DMS 273 treated with DMSO at 0.1 percent for 48 hours (cell line): ENCODE measurements at places on chromosomes 7 and 10.

GRCh38 chr7:108382932-108383331 is 73.3 kb downstream of the NRCAM start:
- DNase-seq: no peak

DNA sequence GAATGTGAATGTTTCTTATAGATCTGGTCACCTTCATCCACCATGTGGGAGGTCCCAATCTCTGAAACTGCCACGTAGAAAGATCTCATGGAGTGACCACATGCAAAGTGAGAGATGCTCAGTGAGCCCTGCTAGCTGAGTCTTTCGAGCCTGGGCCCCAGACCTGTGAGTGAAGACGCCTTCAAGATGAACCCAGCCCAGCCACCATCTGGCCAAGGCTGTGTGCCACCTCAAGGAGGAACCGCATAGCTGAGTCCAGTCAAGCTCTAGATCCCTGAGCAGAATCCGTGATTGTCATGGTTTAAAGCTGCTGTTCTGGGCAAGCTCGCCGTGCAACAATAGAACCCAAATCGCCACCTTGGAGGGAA is 20.2 kb upstream of the PPIF start:
- no peak for DNase-seq

DNA sequence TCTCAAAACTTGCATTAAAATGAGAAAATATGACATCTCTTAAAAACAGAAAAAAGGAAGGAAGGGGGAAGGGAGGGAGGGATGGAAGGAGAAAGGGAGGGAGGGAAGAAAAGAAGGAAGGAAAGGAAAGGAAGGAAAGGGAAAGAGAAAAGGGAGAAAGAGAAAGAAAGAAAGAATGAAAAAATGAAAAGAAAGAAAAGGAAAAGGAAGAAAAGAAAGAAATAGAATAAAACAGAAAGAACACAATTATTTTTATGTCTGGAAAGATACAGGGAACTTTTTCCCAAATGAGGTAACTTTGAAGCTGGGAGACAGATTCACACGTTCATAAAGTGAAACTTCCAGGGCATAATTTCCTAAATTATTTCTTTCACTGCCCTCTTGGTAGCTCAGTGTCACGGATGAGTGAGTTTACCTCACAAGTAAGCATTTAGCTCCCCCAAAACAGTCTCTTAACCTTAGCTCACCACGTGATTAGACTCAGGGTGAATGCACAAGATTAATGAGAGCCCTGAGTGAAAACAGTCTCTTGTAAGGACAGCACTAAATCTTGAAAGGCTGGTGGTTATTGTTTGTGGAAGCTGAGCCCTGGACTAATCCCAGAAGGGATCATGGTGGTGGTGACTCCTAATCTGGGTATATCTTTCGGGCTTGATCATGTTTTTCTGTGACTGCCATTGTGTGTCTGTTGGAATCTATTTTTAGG is 74.1 kb upstream of the HDAC9 start:
- no peak for DNase-seq

GRCh38 chr7:43844257-43844656 is 25.1 kb downstream of the MRPS24 start:
- no peak for DNase-seq

DNA sequence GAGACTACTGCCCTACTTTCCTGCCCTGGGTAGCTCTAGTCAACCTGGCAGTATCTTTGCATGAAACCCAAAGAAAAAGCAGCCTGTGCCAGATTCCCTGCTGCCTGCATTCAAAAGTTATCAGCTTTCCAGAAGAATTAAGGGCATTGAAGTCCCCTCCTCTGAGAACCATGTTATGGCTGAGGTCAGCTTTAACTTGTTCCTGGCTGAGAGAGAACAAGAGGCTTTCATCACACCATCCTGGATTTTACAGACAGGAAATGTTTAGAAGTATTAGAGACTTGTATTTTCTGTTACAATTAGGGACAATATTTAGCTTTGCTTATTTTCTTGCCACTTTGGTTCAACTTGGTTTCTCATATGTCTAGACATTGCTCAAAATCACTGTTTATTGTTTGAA is 238.8 kb downstream of the ARL4A start:
- DNase-seq: no peak

- no peak for DNase-seq
Measured at GRCh38 chr7:113797420-113798010, 121.3 kb downstream of the PPP1R3A start.

DNA sequence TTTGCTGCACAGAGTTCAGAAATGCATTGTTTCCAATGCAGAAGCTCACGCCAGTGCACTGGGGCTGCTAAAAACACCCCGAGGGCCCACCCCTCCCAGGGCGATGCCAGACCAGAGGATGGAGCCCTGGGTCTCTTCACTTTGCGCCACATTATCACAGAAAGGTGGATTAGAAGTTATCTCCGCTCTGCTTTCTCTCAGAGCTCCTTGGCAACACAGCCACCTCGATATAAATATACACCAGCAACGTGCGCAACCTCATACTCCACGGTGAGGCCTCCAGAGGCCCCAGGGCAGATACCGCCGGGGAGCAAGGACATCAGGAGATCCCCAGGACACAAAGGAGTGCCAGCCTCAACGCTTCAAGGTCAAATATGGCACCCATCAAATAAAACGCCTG is 121.0 kb upstream of the TBX20 start:
- no peak for DNase-seq

GRCh38 chr7:150727381-150727780 is 9.8 kb upstream of the GIMAP5 start:
- no peak for DNase-seq

DNA sequence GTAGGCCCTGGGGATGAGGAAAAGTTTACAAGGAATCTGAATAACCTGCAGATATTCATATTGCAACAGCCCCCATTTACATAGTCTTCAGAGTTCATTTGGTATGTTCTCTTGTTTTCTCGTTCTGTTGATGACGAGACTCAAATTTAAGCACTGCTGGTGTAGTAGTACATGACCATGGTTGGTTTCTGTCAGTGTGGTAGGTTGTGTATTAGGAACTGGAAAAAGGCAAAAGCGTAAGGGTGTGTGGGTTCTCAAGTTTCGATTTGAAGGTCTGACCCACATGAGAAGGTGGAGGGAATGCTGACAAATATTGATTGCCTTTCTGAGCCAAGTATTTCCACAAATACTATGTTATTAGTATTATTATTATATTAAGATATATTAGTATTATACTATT is 151.7 kb downstream of the AUTS2 start:
- DNase-seq: no peak

DNA sequence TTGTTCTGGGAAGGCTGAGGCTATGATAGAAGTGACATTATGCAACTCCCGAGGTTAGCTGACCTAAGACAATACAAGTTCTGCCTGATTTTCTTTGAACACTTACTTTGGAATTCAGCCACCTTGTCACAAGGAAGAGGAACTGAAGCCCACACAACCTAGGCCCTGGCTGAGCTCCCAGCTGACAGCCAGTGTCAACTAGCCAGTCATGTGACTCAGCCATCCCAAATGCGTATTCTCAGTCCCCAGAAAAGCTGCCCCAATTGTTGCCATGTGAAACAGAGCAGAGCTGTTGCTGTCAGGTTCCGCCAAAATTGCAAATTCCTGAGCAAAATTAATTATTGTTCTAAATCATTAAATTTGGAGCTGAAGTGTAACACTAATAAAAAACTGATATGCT is 1010.0 kb downstream of the XPNPEP1 start:
- no peak for DNase-seq

GRCh38 chr10:32956365-32957197 is 1.4 kb downstream of the ITGB1 start:
- DNase-seq: no peak

- no peak for DNase-seq
Measured at GRCh38 chr7:2920956-2921652, 77.0 kb upstream of the GNA12 start.

- no peak for DNase-seq
Measured at GRCh38 chr7:134605978-134606923, 40.4 kb upstream of the BPGM start.

GRCh38 chr10:120755771-120756170 is 95.4 kb upstream of the WDR11 start:
- DNase-seq: no peak

- no peak for DNase-seq
Measured at GRCh38 chr10:88232029-88232895, 350.9 kb downstream of the RNLS start.

- no peak for DNase-seq
Measured at GRCh38 chr7:26157520-26158105, 5.6 kb downstream of the NFE2L3 start.

- DNase-seq: no peak
Measured at GRCh38 chr10:86354761-86355540, 11.6 kb downstream of the GRID1 start.

- DNase-seq: no peak
Measured at GRCh38 chr7:132942701-132943100, 139.2 kb downstream of the CHCHD3 start.

- no peak for DNase-seq
Measured at GRCh38 chr7:46192271-46192670, 271.2 kb upstream of the IGFBP3 start.

DNA sequence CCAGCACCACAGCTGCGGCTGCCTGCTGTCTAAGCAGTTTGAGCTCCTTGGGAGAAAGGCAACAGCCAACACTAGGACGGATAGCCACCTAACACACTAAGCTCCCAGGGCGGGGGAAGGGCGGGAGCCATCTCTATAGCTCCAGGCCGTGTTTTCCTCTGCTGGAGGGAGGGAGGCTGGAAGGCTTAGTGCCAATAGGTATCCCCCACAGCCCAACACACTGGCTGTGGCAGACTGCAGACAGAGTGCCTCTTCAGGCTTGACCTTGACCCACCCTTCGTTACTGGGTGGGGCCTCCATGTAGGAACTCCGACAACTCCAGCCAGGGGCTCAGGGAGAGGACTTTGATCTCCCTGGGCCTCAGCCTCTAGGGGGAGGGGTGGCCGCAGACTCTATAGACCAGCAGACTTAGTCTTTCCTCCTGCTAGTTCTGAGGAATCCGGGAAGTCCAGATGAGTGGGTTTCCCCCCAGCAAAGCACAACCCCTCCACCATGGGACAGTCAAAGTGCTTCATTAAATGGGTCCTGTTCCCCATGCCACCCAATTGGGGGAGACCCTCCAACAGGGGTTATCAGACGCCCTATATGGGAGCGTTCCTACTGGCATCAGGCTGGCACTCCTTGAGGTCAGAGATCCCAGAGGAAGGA is 314.4 kb upstream of the MKI67 start:
- no peak for DNase-seq

GRCh38 chr10:98916526-98917125 is 319.0 kb downstream of the HPSE2 start:
- DNase-seq: no peak

DNA sequence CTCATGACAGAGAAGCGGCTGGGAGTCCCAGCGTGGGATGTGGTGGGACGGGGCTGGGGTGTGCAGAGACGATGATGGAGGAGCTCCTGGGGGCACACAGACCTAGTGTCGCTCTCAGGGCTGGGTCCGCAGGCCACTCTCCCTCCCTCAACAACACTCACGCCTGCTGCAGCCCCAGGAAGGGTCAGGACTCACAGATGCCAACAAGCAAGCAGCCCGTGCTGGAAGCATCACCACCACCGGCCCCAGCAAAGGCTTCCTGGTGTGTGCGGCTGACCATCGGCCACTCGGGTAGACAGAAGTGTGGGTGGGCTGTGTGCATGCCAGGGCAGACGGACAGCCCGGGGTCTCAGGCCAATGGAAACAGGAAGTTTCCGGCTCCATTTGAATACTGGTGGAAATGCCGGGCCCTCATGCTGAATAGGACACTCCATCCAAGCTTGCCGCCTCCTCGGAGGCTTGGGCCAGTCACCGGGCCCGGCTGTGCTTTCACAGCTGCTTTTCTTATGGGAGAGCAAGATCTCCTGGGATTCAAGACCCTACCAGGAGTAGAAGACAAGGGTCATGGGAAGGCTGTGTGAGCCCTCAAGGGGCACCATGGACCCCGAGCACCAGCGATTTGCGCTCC is 178.1 kb downstream of the ELFN1 start:
- DNase-seq: no peak

DNA sequence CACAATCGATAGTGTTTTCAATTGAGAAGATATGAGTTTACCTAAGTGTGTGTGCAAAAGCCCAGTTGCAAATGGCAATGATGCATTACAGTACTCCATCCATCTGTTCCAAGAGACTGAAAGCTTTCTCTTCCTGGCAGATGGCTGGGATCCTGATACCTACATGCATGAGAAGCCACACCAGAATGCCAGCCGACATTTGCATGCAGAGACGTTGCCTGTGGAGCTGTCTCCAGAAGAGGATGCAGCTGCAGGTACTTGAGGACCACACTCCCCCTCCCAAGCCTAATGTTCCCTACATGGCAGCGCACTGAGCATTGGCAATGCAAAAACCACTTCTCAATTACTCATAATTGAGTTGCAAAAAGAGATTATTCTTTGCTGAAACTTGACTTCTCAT is 332.1 kb downstream of the WDR11 start:
- DNase-seq: peak; percentile 81

DNA sequence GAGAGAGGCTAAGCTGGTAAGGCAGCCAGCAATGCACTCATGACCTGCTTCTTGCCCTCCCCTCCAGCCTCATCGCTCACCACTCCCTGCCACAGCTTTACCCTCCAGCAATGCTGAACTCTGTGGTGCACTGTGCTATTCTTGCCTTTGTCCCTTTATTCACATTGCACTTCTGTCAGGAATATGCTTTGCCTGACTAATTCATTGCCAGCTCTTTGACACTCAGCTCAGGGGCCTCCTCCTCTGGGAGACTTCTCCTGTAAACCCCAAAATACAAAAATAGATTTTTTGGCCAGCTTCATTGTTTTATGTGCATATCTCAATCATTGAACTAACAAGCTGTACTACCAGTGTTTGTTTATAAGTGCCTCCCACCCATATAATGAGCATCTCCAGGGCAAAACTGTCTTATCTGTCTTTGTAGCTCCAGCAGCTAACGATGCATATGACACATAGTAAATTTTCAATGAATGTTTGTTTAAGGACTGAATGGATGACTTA is 8.2 kb downstream of the CNNM1 start:
- no peak for DNase-seq

DNA sequence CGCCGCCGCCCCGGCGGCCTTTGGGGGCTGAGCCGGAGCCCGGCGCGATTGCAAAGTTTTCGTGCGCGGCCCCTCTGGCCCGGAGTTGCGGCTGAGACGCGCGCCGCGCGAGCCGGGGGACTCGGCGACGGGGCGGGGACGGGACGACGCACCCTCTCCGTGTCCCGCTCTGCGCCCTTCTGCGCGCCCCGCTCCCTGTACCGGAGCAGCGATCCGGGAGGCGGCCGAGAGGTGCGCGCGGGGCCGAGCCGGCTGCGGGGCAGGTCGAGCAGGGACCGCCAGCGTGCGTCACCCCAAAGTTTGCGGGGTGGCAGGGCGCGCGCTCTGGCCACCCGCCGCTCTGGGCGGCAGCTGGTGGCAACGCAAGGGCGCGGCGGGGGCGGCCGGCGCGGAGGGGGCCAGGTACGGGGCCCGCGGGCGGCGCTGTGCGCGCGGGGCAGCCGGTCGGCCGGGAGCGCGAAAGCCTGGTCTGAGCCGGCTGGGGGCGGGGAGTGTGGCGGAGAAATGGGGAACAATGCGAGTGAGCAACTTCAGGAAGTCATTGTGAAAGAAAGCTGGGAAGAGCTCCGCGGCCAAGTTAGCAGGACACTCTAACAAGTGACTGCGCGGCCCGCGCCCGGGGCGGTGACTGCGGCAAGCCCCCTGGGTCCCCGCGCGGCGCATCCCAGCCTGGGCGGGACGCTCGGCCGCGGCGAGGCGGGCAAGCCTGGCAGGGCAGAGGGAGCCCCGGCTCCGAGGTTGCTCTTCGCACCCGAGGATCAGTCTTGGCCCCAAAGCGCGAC is at the start of gene IKZF1:
IKZF1 (plus strand) TSS at position 588 of the 782 bp plus-strand sequence. CDS start 14,346 bp downstream, outside the sequence.
- no peak for DNase-seq
